ENCODE measurements at places on chromosomes 3 and 15. TPM values are rescaled to one million over a fixed set of nuclear protein-coding genes. Genes with fewer than 3 reads are reported as not detected.
A peak's percentile ranks its signal among the peaks of the same experiment; 100 is the strongest.

DNA sequence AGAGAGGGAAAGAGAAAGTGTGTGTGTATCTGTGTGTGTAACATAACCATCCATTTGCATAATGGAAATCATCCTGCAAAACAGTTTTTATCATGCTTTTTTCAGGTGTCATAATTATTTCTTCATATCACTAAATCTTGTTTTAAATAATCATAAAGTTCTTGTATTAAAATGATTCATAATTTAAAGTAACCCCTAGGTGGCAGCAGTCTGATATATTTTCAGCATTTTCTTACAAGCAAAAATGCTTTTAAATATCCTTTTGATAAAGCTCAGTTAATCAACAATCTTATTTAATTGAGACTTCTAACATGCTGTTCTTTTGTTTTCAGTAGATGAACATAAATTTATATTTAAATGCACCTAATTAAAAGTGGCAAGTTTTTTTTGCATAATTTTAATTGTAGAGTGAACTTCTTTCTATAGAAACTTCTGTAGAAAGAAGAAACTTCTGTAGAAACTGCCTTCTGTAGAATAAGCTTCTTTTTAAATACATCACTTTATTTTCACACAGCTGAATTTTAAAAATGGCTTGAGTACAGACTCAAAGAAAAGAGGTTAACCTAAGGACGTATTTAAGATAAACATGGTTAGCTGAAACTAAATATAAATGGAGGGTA is 72.5 kb downstream of the OPA1 start:
- DNase-seq: peak; percentile 49

- DNase-seq: no peak
Observed at GRCh38 chr15:66502491-66502890, 2.2 kb downstream of the RPL4 start.

DNA sequence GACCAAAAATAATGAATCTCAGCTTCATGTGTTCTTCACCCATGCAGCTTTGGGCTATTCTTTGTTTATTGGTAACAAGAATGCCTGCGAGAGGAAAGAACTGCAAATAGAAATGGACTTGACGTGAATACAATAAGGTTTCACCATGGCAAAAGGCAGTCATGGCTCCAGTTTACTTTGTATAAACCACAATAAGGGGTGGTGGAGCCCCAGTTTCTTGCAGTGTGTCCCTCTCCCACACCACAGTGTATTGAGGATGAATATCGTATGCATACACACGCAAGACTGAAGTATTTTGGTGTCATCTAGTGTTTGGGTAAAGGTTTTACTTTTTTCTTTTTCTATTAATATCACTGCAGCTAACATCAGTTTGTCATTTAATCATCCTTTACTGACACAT is 159.7 kb upstream of the CNTN4 start:
- DNase-seq: peak; percentile 1

DNA sequence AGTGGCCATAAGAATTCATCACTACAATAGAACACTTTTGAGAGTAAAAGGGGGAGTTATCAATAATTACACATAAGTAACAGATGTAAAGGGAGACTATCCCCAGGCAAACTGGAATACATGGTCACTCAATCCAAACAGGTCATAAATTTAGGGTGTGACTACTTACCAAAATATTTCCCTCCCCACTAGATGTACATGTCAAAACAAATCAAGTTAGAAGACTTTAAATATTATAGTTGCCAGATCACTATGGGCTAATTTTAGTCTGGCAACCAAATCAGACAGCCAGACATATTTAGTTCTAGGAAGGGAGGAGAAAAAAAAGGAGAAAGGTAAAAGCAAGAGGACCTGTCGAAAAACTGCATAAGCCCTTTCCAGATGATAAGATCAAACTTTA is 23.1 kb downstream of the SLC24A5 start:
- DNase-seq: no peak

The SERINC4 gene
- polyA plus RNA-seq: not detected

The CFAP161 gene
- 0.59 TPM for polyA plus RNA-seq

Measured in muscle of leg (tissue), 16 donors.